ENCODE measurements at places on chromosomes 2 and 18.

- DNase-seq = no peak
Measured at GRCh38 chr2:3305952-3306351, 71.7 kb downstream of the EIPR1 start.

- DNase-seq = no peak
Measured at GRCh38 chr2:106890606-106891005, 4.6 kb upstream of the ST6GAL2 start.

DNA sequence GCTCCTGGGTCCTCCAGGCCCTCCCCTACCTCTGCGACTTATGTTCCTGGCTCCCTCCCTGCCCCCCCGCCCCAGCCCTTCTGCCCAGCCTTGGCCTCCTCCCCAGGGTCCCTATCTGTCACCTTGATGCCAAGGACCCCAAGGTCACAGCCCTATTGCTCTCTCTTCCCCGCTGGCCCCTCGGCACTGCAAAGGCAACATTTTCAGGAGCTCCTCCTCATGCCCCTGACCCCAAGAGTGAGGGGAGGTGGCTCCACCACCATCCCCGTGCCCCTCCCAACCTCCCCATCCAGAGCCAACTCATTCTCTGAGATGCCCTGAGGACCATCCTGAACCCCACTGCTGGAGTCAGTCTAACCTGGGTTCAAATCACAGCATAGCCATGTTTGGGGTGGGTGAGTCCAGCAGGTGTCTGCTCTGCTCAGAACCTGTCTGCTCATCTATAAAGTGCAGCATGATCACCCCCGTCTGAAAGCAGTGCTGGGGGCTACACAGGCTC is 11.7 kb downstream of the LIMS2 start:
- no peak for DNase-seq

- DNase-seq = no peak
Measured at GRCh38 chr18:13235421-13235831, 16.9 kb downstream of the LDLRAD4 start.

DNA sequence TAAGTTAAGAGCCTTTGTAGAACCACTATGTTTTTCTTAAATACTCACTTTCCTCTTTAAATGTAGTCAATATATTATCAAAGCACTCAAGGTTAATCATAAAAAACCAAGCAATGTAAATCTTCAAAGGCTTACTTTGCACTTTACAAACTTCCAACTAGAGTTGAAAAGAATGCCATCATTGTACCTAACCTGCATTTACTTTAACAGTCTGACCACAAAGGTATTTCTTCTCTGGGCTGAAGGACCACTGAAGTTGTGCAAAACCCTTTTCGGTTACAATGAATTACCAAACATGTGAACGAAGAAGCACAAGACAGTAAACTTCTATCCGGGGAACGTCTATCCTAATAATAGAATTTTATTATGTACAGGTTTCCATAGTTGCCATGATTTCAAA is 3.0 kb downstream of the HNRNPLL start:
- no peak for DNase-seq

- no peak for DNase-seq
Measured at GRCh38 chr2:219569041-219569440, 2.3 kb downstream of the OBSL1 start.

DNA sequence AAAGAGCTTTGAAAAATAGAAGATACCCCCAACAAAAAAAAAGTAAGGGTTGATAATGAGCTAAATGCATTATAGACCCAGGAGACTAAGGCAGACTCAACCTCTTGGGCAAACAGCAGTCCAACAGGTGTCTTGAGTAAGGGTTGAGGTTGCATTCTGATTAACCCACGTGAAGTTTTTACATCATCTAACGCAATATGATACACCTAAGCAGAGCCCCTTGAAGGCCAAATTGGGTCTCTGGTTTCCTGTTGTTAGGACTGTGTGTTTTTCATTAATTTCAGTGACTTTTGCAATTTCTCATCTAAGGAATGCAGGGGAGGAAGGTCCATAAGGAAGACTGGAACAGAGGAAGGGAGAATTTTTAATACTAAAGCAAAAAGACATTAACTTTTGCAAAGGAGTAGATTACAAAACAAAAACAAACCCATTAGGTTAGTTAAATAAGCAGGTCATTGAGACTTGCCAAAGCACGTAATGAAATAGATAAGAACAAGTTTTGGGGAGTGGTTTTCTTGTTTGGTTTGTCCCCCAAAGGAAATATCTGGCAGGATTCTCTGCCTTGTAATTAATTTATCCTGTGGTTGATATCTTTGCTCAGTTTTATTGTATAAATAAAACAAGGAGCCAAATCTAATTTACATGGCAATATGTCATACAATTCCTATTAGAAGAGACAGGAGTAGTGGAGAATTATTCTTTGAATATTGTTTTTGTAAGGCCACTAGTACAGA is 244.3 kb downstream of the ETAA1 start:
- DNase-seq = no peak

DNA sequence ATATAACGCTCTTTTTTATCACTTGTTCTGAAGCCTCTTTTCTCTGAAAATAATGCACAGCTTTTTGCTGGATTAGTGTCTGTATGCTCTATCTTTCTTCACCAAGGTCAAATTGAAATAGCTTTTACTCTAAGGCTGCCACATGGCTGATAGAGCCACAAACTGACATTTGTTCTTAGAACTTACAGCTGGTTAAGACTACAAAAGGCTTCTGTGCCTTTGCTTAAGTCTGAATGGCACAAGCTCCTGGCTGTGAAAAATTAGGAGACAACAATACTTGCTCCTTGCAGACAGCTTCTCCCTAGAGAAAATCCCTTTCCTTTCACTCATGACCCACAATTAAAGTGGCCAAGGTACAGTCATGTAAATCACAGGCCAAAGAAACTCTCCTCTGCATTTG is 515.3 kb downstream of the DSC3 start:
- DNase-seq = no peak

DNA sequence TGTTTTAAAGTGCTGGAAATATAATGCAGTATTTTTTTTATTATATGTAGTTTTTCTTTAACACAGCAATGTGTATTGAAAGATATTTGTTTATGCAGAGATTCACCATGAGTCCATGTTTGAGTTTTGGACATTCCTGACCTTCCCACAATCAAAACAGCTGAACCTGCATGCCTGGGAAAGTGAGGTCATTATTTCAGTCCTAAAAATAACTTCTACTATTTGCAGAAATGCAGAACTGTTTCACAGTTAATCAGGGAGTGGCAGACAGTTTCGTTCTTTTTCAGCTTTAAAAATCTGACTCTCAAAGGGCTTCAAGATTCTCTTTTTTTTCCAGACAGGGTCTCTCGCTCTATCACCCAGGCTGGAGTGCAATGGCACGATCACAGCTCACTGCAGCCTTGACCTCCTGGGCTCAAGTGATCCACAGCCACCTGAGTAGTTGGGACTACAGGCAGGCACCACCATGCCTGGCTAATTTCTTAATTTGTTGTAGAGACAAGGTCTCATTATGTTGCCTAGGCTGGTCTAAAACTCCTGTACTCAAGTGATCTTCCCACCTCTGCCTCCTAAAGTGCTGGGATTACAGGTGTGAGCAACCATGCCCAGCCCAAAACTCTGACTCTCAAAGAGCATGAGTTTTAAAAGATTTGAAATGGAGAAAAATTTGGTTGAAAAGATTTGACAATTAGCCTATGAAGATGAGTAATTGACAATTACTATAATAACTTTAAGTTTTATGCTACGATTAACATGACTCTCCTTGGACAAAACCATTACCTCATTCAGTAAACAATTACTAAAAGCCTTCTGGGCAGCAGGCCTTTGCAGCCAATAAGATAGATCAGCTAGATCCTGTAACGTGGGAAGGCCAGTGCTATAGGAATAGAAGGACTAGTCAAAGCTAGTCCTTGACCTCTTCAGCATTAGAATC is 5.0 kb upstream of the MYL12B start:
- no peak for DNase-seq

- DNase-seq = no peak
Measured at GRCh38 chr2:185665251-185665814, 73.3 kb upstream of the FSIP2 start.

DNA sequence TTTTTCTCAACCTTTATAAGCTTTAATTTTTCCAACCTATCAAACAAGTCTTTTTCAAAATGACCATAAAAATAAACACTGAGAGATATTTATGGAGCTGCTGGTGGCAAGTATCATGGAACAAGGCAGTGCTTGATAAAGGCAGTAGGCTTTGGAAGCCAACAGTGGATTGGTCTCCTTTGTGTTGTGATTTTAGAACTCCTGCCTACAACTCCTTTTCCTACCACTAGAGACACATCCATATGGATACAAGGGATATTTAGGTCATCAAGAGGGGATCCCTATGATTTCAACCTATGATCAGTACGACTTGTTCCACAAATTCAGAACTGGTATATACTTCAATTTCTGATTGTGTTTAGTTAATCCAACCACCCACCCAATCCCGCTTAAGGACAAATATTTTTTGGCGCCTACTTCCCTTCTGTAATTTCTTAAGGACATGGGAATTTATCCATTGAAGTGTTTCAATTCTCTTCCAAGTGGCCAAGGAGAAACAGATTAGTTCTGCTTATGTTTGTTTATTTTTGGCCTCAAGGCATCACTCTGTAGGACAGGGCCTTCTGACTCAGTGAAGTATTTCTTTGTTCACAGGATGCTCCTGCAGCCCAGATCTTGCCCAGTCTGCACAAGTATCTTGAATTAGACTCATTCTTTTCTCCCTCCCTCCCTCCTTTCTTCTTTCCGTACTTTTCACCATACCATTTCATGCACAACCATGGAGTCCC is 2119.6 kb upstream of the PIK3C3 start:
- DNase-seq = no peak

DNA sequence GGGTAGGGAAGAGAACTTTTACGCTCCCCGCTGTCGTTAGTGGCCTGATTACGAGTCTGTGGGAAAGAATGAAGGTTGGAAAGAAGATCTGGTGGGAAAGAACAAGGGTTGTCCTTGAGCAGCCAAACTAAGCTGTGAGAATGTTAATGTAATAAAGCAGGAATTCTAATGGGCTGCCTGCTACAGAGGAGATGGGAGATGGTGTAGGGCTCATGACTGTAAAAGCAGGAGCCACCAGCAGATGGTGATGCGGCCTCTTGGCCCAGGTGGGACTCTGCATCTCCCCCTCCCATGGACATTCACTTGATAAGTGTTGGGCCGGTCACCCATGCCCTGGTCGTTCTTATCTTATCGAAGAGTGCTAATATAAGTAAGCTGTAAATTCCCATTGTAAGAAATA is 150.0 kb downstream of the NEDD4L start:
- DNase-seq = no peak

DNA sequence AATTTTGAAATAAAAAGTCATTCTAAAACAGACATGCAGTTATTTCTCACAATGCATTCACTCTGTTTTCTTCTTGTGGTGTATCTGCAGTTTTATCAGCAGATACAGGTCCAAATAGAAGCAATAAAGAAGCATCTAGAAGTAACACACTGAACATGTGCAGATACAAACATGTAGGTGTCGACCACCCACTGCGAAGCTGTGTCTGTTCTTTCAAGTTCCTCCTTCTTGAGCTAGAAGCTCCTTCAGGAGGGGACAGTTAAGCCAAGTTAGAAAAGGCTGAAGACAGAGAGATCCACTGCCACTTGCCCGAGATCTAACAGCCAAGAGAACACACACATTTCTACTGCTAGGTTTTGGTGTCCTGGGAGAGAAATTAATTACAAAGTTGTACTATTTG is 30.1 kb downstream of the WDFY1 start:
- DNase-seq = no peak

GRCh38 chr2:36351736-36352349 is 3.7 kb upstream of the CRIM1 start:
- DNase-seq = no peak

GRCh38 chr18:70622622-70623419 is 334.0 kb downstream of the SOCS6 start:
- no peak for DNase-seq

- DNase-seq = no peak
Measured at GRCh38 chr2:61910603-61911002, 5.1 kb downstream of the COMMD1 start.

GRCh38 chr2:218860950-218861381 is 1.4 kb downstream of the WNT6 start:
- no peak for DNase-seq

DNA sequence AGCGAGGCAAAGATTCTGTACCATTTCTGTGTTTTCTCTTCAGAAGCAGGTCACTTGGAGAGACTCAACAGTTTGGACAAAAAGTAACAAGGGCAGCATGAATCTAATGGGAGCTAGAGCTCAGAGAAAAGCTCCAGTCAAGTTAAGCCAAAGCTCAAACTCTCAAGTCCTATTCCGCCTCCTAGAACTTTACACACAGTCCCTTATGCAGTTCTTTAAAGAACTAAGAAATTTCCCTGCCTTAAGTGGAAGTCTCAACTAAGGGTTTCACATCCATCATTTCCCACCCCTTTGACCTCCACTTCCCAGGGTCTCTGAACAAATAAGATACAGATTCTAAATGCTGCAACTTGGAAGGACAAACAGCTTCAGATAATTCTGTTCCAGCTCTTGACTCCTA is 121.3 kb upstream of the RNU4ATAC start:
- DNase-seq = no peak

DNA sequence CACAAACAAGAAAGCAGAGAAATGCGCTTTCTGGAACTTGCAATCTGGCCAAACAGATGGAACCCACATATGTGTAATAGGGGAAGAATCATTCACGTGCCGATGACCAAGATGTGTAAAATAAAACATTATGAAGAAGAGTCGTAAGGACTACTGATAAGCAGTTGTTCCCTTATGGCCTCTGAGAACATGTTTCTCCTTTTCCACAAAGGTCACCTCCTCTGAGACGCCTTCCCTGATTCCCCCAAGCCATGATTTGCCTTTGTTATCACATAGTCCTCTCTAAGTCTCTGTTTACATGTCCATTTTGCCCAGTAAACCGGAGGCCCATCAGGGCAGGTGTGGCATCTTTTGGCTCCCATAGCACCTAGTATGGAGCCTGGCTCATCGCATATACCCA is 8.0 kb downstream of the OTOF start:
- no peak for DNase-seq

- no peak for DNase-seq
Measured at GRCh38 chr2:240439698-240440151, 4.3 kb downstream of the GPC1 start.

GRCh38 chr2:104597942-104598341 is 256.0 kb upstream of the POU3F3 start:
- no peak for DNase-seq
